A375 (cell line): ENCODE measurements at places on chromosomes 5 and 9. TPM values are rescaled to one million over a fixed set of nuclear protein-coding genes. Genes with fewer than 3 reads are reported as not detected.

LCN15 gene
- not detected in 2 replicates for total RNA-seq

GADD45G gene
- total RNA-seq, result 0.32 TPM in 1 of 2 replicates, not detected in the other

NRARP gene
- total RNA-seq, result 0.11 TPM in 1 of 2 replicates, not detected in the other

SMIM33 gene
- not detected in 2 replicates for total RNA-seq

BHMT gene
- not detected in 2 replicates for total RNA-seq

LRRC19 gene
- not detected in 2 replicates for total RNA-seq
